ENCODE measurements at places on chromosomes 4 and X.

GRCh38 chr4:21973850-21974249 lies 25.3 kb upstream of the KCNIP4 start:
- no peak for DNase-seq
- no peaks in the 10 kb centered on the region for H3K4me1 ChIP-seq
- H3K27me3 ChIP-seq = no peaks in the 10 kb centered on the region
- no peak overlapping the region for H3K27ac ChIP-seq
- H3K36me3 ChIP-seq = no peaks in the 10 kb centered on the region
- H3K4me3 ChIP-seq = no peak overlapping the region

GRCh38 chr4:145613566-145614232 lies 5.5 kb upstream of the MMAA start:
- H3K27me3 ChIP-seq = no peaks in the 10 kb centered on the region
- peaks cover 3% of the 10 kb centered on the region for H3K4me1 ChIP-seq

DNA sequence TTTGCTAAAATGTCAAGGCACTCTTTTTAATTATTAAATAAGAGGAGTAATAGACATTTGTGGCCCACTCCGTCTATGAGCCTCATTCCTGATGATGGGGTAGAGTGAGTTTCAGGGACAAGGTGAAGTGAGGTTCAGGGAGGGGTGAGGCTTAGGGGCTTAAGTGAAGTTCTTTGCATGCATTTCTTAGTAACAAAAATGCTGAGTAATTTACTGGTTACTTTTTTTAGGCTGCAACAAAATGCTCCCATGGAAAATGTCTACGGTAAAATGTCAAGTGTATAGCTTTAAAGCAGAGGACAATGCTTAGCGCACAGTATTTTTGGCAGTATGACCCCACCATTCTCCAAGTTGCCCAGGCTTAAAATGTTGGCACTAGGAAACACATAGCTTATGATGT lies 2.0 kb upstream of the USO1 start:
- no peak for DNase-seq
- no peak overlapping the region for H3K4me3 ChIP-seq
- no peaks in the 10 kb centered on the region for H3K27me3 ChIP-seq
- peaks cover 22% of the 10 kb centered on the region for H3K36me3 ChIP-seq
- peaks cover 34% of the 10 kb centered on the region for H3K4me1 ChIP-seq

- no peak overlapping the region for H3K27ac ChIP-seq
- DNase-seq = no peak
- H3K27me3 ChIP-seq = no peaks in the 10 kb centered on the region
- no peak overlapping the region for H3K4me3 ChIP-seq
- H3K36me3 ChIP-seq = no peaks in the 10 kb centered on the region
- H3K4me1 ChIP-seq = no peaks in the 10 kb centered on the region
Observed at GRCh38 chr4:170202721-170203120, 113.0 kb upstream of the AADAT start.

DNA sequence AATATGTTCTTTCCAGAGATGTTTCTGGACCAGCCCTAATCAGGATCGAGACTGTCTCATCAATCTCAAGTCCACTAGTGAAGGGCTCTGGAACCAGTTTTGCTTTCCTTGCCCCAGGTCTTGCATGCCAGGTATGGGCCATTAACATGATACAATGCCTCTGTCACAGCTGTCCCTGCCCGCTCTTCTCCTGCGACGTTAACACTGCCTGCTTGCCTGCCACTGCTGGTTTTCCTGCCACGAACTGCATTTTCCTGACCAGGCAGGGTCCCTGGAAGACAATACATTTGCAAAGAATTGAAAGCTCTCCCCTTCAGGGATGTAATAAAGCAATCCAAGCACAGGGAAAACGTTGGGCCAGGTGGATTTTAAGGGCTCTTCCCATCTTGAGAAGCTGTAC lies 200.3 kb downstream of the MID1 start:
- no peak overlapping the region for H3K4me3 ChIP-seq
- H3K27me3 ChIP-seq = no peaks in the 10 kb centered on the region
- no peaks in the 10 kb centered on the region for H3K4me1 ChIP-seq
- no peak overlapping the region for H3K27ac ChIP-seq

DNA sequence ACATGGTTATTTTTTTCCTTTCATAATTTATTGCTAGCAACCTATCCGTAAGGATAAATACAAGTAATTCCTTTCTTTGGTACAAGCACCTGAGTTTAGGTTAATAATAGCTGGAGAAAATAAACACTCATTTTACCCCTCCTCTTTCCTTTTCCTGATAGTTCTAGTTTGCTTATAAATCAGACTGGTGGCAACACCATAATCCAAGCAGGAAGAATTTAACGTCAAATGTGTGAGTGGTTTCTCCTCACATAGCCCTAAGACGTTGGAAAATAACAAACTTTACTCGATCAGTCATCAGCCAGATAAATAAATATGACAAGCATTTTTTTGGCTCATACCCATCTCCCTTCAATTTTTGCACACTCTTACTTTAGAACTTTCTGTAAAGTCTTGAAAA lies 190.3 kb upstream of the FAM241A start:
- H3K27ac ChIP-seq = no peak overlapping the region
- H3K4me1 ChIP-seq = no peaks in the 10 kb centered on the region
- H3K4me3 ChIP-seq = no peak overlapping the region
- no peaks in the 10 kb centered on the region for H3K36me3 ChIP-seq
- no peaks in the 10 kb centered on the region for H3K27me3 ChIP-seq

DNA sequence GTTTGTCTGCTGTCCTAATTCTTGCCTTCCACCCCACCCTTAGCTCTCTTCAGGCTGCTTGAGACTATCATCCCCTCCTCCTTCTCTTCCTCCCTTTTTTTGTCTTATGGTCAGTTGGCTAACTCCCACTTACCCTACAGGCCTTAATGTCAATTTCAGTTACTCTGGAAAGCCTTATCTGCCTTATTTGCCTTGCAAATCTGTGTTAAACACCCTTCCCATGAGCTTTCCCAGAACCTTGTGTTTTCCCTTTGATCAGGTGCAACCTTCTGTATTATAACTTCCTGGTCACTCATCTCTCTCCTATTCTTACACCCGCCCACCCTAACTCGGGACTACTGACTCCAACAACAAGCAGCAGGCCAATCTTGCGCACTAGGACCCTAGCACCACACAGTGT lies 74.8 kb downstream of the COX18 start:
- DNase-seq = no peak
- H3K4me3 ChIP-seq = no peak overlapping the region
- H3K36me3 ChIP-seq = no peaks in the 10 kb centered on the region
- peaks cover 22% of the 10 kb centered on the region for H3K27me3 ChIP-seq

DNA sequence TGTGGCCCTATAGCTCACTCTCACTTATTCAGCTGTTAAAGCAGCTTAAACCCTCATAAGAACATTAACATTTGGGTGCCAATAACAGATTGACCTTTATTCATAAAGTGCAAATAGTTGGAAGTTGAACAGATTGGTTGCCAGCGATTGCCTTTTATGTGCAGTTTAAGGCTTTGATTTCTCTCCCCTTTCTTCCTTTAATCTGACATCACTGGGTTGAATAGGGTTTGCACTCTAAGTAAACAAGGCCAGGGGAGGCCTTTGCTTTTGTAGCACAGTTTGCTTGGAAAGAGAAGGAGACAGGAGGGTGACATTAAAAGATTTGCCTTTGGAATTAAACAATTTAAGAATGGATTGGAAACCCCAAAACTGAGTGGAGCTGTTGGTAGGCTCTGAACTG lies 114.3 kb downstream of the NKX6-1 start:
- no peaks in the 10 kb centered on the region for H3K27me3 ChIP-seq
- no peaks in the 10 kb centered on the region for H3K36me3 ChIP-seq
- no peak overlapping the region for H3K27ac ChIP-seq
- DNase-seq = no peak
- H3K4me3 ChIP-seq = no peak overlapping the region

DNA sequence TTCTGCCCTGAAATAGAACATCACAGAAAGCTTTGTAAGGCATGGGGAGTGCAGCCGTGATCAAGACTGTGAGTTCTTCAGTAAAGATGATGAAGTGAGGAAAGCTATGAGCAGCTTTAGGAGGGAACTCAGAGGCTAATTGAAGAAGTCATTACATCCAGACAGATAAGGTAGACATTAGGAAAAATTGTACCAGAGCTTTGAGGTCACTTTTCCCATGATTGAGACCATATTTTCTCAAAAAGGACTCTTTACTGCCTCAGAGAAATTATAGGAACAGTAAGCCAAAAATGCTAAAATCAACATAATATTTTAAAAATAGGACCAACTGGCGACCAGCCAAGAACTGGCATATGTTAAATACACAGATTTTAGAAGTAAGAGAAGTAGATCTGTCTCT lies 11.2 kb downstream of the CHST7 start:
- H3K27ac ChIP-seq = no peak overlapping the region
- H3K27me3 ChIP-seq = no peaks in the 10 kb centered on the region
- H3K36me3 ChIP-seq = peaks cover 2% of the 10 kb centered on the region
- DNase-seq = no peak

GRCh38 chr4:101040776-101041175 lies 306.6 kb downstream of the PPP3CA start:
- H3K27ac ChIP-seq = no peak overlapping the region
- no peak for DNase-seq
- peaks cover 12% of the 10 kb centered on the region for H3K36me3 ChIP-seq
- no peaks in the 10 kb centered on the region for H3K27me3 ChIP-seq

- no peaks in the 10 kb centered on the region for H3K27me3 ChIP-seq
- H3K27ac ChIP-seq = peak overlapping the region; percentile 91
- H3K4me1 ChIP-seq = peaks cover 16% of the 10 kb centered on the region
- peaks cover 60% of the 10 kb centered on the region for H3K36me3 ChIP-seq
Observed at GRCh38 chrX:119647089-119647488, 40.9 kb upstream of the NKRF start.

DNA sequence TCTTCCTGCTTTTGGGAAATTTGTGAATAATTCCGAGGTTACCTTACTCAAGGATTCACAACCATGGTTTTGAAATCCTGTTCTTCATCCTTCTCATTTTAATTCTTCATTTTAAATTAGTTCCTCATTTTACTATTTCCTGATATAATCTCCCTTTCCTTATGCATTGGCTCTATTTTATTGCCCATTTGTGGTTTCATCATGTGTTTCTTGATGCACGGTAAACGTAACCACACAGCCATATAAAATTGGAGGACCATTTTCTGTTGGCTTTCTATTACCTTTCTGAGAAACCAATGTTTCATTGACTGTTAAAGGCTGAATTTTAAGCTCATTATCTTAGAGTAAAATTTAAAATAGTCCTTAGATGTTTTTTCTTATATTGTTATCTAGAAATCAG lies 100.3 kb upstream of the NDST4 start:
- no peak overlapping the region for H3K27ac ChIP-seq
- no peak overlapping the region for H3K4me3 ChIP-seq
- no peaks in the 10 kb centered on the region for H3K27me3 ChIP-seq
- H3K4me1 ChIP-seq = no peaks in the 10 kb centered on the region

- H3K4me1 ChIP-seq = no peaks in the 10 kb centered on the region
- peaks cover 26% of the 10 kb centered on the region for H3K27me3 ChIP-seq
- no peak overlapping the region for H3K4me3 ChIP-seq
- no peaks in the 10 kb centered on the region for H3K36me3 ChIP-seq
- DNase-seq = no peak
Observed at GRCh38 chrX:130577431-130577830, 175.6 kb downstream of the RBMX2 start.

GRCh38 chrX:153394612-153395011 lies 6.5 kb downstream of the PNMA6E start:
- DNase-seq = no peak
- H3K4me1 ChIP-seq = no peaks in the 10 kb centered on the region
- H3K27me3 ChIP-seq = no peaks in the 10 kb centered on the region

DNA sequence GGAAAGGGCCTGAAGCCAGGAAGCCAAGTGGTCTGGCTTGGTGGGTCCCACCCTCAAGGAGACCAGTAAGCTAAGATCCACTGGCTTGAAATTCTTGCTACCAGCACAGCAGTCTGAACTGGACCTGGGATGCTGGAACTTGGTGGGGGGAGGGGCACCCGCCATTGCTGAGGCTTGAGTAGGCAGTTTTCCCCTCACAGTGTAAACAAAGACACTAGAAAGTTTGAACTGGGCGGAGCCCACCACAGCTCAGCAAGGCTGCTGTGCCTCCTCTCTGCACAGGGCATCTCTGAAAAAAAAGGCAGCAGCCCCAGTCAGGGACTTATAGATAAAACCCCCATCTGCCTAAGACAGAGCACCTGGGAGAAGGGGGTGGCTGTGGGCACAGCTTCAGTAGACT lies 63.1 kb downstream of the AFM start:
- no peak overlapping the region for H3K27ac ChIP-seq
- no peaks in the 10 kb centered on the region for H3K4me1 ChIP-seq
- no peaks in the 10 kb centered on the region for H3K36me3 ChIP-seq
- DNase-seq = no peak
- H3K27me3 ChIP-seq = no peaks in the 10 kb centered on the region
